ENCODE measurements at places on chromosomes 4 and X.
A peak's percentile ranks its signal among the peaks of the same experiment; 100 is the strongest.

GRCh38 chrX:154321594-154321993, 26.0 kb downstream of the TKTL1 start:
- DNase-seq = no peak

GRCh38 chrX:21645886-21646285, 12.2 kb downstream of the KLHL34 start:
- DNase-seq = no peak

GRCh38 chrX:111581086-111581485, 69.6 kb downstream of the SERTM2 start:
- no peak for DNase-seq

- DNase-seq = peak; percentile 76
These were observed at the start of gene PNPLA4 for GRCh38 chrX:7927259-7928167. Gene PNPLA4 (minus strand): TSS chrX:7927413. CDS start chrX:7926119, 1,294 bp downstream.

DNA sequence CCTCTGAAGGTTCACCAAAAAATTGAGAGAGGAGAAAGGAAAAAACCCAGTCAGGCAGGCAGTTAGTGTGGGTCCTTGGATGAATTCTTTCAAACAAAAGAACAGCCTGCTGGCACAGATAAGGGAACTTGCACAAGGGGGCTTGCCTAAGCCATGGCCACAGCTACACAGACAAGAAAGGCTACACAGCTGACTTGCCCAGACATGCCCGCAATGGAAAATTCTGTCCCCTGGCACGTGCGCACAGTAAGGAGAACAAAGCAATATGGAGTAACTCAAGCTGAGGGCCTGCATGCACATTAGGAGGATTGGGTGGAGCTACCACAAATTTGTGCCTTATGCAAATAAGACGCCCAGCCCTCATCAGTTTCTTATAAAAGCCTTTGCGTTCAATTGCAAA, 512.5 kb upstream of the HTR2C start:
- DNase-seq = no peak

DNA sequence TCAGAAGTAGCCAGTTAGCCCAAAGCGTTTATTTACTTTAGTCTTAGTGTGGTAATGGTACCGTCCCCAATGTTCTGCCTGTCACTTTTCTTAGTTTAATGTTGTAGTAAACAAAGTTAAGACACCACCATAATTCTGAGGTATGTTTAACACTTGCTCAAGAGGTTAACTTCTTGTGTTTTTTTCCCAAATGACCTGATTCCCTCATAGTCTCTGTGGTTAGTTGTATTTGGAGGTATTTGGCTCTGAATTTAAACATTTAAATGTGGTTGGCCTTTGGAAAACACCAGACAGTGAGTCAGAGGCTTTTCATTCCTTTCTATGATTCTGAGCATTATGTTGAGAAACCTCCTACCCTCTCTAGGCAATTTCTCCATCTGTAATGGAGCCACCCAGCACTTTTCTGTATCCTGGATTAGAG, 47.9 kb downstream of the CXCL1 start:
- no peak for DNase-seq

DNA sequence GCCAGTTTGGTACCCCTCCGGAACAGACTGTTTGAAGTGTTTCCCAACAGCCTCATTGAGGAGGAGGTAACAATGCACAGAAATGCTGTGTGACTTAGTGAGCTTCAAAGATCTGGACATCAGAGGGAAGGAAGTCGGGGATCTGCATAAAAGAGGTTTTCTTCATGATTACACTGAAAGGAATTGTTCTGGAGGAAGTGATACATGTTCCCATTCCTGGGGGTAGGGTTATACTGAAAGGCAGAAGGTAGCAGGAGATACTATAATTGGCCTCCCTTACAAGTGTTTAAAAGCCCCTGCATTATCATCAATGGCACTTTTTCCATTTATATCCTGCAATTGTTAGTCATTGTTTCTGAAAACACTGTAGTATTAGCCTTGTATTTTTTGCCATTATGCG, 94.0 kb upstream of the DKK2 start:
- DNase-seq = no peak
